ENCODE measurements at places on chromosomes 4 and X.

- DNase-seq = no peak
Observed at GRCh38 chrX:68830419-68831404, 1.9 kb downstream of the EFNB1 start.

GRCh38 chrX:47620303-47620685 is 637 bp upstream of the SYN1 start:
- DNase-seq = no peak

GRCh38 chr4:174591243-174592021 is 69.1 kb upstream of the HPGD start:
- DNase-seq = no peak

- DNase-seq = no peak
Observed at GRCh38 chr4:77209012-77209411, 52.0 kb downstream of the CCNG2 start.

DNA sequence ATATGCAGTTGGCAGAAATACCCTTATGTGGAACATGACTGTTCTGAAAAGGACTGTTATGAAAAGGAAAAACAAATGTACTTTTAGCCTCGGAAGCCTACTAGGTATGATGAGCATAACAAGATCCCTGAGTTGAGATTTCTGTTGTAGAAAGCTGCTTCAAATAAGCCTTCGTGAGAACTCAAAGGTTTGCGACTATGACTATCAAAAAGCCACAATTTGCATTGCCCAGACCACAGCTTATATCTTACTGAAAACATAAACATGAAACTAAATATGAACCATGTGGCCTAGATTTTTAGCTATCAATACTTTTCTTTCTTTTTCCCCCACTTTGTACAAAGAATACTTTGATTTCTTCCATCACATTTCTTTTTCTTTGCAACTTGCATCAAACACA is 398.2 kb upstream of the LCORL start:
- no peak for DNase-seq

DNA sequence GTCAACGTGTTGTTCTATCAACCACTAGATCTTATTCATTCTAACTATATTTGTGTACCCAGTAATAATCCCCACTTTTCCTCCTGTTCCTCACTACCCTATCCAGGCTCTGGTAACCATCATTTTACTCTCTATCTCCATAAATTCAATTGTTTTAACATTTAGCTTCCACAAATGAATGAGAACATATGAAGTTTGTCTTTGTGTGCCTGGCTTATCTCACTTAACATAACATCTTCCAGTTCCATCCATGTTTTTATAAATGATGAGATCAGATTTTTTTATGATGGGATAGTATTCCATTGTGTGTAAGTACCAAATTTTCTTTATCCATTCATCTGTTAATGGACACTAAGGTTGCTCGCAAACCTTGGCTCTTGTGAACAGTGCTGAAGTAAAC is 59.9 kb upstream of the IBSP start:
- no peak for DNase-seq

GRCh38 chr4:80189581-80189955 is 7.7 kb upstream of the PRDM8 start:
- no peak for DNase-seq

DNA sequence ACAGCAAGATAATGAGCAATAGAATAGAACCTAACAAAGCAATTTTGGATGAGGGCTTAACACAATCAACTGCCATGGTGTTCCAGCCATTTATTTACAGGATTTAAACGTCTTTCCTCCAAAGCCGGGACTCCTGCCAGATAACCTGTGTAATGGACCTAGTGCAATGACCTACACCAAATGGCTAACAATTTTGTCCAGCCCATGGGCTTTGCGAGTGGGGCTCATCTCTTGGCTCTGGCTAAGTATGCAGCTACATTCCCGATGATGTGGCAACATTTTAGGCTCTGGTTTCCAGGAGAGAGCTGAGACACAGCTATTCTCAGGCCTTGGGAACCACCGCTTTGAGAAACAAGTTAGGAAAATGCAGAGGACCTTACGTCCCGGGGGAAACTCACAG is 822.3 kb upstream of the FTHL17 start:
- DNase-seq = no peak

DNA sequence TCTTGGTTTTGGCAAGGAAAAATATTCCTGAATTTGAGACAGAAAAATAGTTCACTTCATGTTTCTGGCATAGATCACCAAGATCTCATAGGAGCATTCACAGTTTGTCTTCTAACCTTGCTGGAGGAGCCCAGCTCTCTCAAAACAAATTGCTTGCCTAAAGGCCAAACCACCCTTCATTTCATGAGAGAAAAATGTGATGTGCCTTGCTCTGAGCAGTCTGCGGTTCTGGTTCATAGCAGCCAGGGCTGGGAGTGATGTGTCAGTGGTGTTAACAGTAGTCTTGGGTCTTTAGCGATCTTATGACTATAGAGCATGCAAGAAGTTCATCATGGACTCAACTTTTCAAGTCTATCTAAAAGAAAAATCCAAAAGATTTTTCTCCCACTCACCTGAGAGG is 183.3 kb downstream of the DCLK2 start:
- DNase-seq = no peak

DNA sequence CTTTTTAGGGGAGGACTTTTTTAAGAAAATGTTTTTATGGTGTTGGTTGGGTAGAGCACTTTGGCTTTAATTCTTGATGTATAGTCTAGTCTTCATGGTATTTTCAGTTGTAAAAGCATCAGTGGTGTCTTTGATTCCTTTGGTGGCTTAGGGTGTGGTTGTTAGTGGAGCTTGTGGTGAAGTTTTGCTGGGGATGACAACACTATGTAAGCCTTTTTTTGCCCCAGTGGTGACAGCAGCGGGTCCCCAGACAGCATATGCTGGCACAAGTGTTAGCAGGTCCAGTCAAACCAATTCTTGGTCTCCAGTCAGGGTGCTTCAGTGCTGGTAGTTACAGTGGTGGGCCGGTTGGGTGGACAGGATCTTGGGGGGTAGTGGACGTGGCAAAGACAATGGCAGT is 52.0 kb downstream of the CHIC1 start:
- no peak for DNase-seq

GRCh38 chr4:114062499-114062898 is 83.1 kb upstream of the ARSJ start:
- DNase-seq = no peak

DNA sequence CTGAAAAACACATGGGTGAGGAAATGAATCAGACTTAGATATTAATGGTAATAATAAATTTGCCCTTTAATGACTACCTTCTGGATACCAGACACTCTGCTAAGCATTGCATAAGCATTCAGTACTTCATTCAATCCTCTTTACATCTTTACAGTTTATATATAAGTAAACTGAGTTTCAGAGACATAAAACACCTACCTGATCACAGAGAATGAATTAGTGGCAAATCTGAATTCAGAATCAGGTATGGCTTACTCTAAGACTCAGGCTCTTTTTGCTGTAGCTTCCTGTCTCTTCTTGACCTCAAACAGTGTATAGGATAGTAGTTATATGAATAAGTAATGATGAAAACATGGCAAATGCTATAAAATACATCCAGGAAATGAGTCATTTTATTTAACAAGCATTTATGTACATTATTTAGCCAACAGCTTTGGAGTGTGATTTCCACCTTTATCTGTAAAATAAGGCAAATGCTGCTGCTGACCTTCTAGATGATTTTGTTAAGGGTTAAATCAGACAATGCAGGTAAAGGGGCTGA is 83.9 kb downstream of the VEGFC start:
- DNase-seq = no peak

GRCh38 chrX:132086672-132087071 is 41.1 kb downstream of the FRMD7 start:
- no peak for DNase-seq

DNA sequence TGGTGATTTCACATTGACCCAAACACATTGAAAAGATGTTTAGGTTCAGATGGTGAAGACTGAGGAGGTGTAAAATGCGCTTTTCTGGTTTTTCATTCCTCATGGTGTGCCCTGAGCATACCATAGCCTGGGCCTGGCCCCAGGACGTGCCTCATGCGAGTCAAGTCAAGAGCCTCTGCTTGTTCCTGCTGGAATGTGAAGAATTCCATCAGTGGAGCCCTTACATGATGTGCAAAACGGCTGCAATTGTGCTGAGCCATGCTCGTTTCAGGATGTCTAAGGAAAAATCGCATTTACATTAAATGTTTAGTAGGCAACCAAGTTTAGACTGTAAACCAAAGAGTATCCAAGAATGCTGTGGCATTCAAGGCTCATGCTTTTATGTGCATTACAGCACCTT is 34.9 kb downstream of the GYG2 start:
- no peak for DNase-seq

- DNase-seq = no peak
Observed at GRCh38 chr4:183798301-183799253, 106.5 kb upstream of the STOX2 start.

GRCh38 chrX:29478336-29479069 is 736.9 kb upstream of the MAGEB2 start:
- DNase-seq = no peak

- no peak for DNase-seq
Observed at GRCh38 chr4:105305019-105305836, 158.6 kb downstream of the TET2 start.

DNA sequence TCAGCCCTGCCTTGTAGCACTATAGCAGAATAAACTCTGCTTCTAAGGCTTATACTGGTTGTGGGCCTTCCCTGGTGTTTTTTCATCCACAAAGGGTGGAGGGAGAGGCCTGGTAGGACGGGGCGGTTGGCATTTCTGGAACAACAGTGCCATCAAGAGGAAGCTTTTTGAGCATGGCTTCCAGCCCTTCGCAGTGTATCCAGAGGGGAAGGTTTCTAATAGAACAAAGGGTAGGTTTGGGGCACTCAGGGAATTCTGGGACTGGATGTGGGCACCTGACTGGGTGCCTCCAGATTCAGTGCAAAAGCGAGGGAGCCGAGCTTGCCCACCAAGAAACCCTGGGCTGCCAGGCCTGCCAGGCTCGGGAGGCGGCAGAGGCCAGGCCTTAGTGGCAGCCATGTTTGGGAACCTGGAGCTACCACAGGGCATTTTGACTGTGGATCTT is 229.6 kb upstream of the AGTR2 start:
- DNase-seq = no peak

DNA sequence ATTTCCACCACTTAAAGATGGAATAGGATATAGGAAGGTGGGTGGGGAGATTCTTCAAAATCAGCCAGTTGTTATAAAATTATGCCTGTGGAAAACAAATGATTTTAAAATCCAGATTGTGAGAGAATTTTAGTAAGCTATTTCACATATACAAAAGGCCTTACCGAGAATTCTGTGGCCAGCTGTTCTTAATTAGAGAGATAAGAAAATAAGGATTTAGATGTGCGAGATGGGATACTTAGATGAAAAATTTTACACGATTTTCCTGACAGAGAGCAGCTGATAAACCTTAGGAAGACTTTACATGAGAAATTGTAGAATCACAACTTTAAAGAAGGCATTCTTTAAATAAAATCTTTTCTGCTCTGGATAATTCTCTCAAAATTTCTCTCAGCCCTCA is 94.5 kb upstream of the IQCM start:
- DNase-seq = no peak

- DNase-seq = no peak
Observed at GRCh38 chr4:155972098-155972497, 18.4 kb upstream of the CTSO start.

- DNase-seq = no peak
Observed at GRCh38 chr4:98567611-98568010, 90.8 kb downstream of the TSPAN5 start.

- no peak for DNase-seq
Observed at GRCh38 chr4:155170569-155170968, 37.9 kb upstream of the NPY2R start.

DNA sequence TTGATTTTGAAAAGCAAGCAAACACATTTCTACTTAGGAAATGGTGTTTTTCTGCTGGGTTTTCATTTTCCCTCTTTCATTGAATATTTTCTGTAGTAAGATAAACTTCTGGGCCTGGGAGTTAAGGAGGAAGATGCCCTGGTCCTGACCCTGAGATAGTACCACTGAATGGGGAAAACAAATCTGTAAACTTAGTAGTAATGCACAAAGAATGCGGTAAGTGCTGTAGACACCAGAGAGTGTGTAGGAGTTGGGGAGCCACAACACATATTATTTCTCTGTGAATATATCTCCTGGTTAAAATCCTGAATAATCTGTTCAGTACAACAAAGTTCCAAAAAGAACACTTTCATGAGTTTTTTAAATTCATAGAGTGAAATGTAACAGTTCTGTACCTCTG is 178.3 kb downstream of the MAPK10 start:
- DNase-seq = no peak

- DNase-seq = no peak
Observed at GRCh38 chr4:156837625-156838345, 133.8 kb downstream of the PDGFC start.

DNA sequence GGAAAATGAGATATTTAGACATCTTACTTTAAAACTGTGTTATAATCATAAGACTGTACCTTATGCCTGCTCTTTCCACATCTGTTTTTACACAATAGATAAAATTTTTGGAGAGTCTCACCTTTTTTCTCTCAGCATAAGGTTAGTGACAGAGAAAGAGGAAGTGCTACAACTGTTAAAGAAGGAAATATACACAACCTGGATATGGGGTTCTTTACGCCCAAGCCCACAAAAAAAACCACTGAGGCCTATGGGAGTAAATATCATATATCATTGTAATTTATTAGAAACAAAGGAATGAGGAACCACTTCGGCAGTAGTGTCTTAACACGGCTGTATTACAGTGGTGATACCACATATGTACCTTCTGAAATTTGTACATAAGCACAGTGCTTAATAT is 265.9 kb upstream of the GK2 start:
- DNase-seq = no peak

- DNase-seq = no peak
Observed at GRCh38 chr4:14768449-14768848, 233.8 kb upstream of the CPEB2 start.

GRCh38 chr4:11480683-11481082 is 52.0 kb upstream of the HS3ST1 start:
- no peak for DNase-seq

- DNase-seq = no peak
Observed at GRCh38 chr4:128517096-128517738, 229.6 kb upstream of the PGRMC2 start.

GRCh38 chr4:165085946-165086345 is 26.7 kb downstream of the TMEM192 start:
- DNase-seq = no peak

GRCh38 chrX:103530545-103530944 is 11.3 kb upstream of the RAB40A start:
- no peak for DNase-seq

DNA sequence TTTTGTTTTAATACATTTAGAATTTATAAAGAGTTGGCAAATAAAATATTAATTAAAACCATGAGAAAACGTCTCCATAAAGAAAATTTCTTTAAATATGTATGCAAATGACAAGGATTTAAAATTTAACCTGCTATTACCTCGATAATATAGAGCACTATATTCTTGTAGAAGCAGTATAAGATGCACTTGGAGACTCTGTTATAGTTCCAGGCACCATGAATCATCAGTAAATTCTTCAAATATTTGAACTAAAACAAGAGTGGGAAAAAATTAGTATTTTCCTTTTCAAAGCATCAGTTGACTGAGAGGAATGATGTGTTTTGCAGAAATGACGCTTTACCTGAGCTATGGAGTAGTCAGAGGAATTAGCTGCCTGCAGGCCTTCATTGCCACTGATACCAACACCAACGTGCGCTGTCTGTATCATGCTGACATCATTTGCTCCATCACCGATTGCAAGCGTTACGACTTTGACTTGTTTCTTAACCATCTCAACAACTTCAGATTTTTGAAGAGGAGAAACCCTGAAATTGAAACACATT is 67.3 kb downstream of the SHISA3 start:
- DNase-seq = no peak

GRCh38 chrX:5876984-5877596 is 351.6 kb downstream of the NLGN4X start:
- DNase-seq = no peak

All from stimulated activated CD4-positive, alpha-beta T cell treated with anti-CD3 and anti-CD28 coated beads, Interleukin-12 subunit alpha, Interleukin-12 subunit beta, amount 100 ng/mL, for 24 hours (primary cell).